ENCODE measurements at places on chromosomes 4 and X.

DNA sequence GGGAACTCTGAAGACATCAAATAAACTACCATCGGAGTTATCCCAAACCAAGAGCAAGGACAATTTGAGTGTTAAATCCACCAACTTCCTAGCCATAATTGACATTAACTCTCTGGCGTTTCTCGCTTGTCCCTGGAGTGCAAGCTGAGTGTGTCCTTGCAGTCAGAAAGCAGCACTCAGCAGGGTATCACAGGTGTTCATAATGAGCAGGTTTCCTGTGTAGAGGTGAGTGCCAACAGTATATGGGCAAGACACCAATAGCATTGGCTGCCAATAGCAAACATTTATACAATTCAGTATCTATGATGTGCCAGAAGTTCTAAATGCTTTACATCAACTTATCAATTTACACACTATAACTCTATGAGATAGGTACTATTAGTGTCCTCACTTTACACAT, 11.2 kb downstream of the BLTP1 start:
- no peak for DNase-seq

- no peak for DNase-seq
Measured at GRCh38 chrX:141733371-141733770, 34.8 kb upstream of the SPANXD start.

GRCh38 chr4:83272900-83273299, 11.7 kb downstream of the COQ2 start:
- DNase-seq, result no peak

- no peak for DNase-seq
Measured at GRCh38 chr4:51884606-51885005, 41.7 kb downstream of the DCUN1D4 start.

DNA sequence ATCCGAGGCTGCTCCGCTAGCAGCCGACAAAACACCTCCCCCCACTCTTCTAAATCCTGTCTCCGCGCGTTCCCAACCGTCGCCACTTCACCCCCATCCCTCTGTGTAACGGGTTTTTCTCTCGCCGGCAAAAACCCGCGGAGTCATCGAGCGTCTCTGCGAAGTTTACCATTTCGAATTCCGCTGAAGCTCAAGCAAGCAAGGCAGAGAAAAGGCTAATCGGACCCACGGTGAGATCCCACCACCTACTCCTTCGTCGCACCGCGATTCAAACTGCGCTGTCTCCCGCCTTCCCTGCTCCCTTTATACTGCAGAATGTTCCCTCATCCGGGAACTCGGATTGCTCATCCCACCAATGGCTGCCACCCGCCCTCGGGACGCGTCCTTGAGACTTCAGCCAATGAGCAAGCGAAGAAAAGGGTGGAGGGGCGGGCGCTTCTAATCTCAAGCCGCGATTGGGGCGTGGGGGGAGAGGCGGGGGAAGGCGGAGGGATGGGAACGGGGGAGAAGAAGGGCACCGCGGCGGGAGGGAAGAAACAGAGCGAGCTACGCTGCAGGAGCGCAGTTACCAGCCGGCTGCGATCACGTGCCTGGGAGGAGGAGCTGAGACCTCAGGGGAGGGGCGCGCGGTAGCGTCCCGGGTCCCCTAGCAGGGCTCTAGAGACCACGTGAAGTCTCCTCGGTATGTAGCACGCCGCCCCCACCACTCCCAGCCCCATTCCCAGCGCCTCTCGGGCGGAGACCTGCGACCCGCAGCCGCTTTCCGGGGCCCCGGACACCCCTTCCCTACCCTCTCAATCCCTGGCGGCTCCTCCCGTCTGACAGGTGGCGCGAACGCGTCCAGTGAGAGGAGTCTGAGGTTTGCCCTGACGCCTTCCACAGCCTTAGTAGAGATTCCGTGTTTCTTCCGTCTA, at the start of gene H2AZ1:
Gene H2AZ1, minus strand, starts transcription at position 277 of the 914 bp plus-strand sequence. Its CDS starts 105 bp downstream, at position 172.
- peak; percentile 96 for DNase-seq

- no peak for DNase-seq
Measured at GRCh38 chrX:39519030-39519488, 578.7 kb downstream of the BCOR start.

- DNase-seq, result no peak
Measured at GRCh38 chr4:152155070-152155469, 380.8 kb downstream of the FBXW7 start.

GRCh38 chr4:156195914-156196313, 242.2 kb upstream of the CTSO start:
- no peak for DNase-seq

GRCh38 chrX:70038951-70039350, 10.8 kb downstream of the AWAT2 start:
- no peak for DNase-seq

DNA sequence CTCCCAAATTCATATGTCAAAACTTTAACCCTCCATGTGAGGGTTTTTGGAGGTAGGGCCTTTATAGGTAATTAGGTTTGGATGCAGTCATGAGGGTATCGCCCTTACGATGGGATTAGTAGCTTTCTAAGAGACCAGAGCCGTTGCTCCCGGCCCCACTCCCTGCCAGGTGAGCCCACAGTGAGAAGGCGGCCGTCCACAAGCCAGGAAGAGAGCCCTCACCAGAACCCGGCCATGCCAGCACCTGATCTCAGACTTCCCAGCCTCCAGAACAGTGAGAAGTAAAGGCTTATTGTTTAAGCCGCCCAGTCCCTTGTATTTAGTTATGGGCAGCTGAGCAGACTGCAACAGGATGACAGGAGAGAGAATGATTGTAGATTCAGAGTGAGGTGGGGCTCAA, 40.8 kb downstream of the DCTD start:
- DNase-seq, result no peak

- peak; percentile 10 for DNase-seq
Measured at GRCh38 chr4:80266253-80266901, at the start of gene FGF5. Gene FGF5 (plus strand): TSS chr4:80266664. CDS start chr4:80266825, 161 bp downstream.

DNA sequence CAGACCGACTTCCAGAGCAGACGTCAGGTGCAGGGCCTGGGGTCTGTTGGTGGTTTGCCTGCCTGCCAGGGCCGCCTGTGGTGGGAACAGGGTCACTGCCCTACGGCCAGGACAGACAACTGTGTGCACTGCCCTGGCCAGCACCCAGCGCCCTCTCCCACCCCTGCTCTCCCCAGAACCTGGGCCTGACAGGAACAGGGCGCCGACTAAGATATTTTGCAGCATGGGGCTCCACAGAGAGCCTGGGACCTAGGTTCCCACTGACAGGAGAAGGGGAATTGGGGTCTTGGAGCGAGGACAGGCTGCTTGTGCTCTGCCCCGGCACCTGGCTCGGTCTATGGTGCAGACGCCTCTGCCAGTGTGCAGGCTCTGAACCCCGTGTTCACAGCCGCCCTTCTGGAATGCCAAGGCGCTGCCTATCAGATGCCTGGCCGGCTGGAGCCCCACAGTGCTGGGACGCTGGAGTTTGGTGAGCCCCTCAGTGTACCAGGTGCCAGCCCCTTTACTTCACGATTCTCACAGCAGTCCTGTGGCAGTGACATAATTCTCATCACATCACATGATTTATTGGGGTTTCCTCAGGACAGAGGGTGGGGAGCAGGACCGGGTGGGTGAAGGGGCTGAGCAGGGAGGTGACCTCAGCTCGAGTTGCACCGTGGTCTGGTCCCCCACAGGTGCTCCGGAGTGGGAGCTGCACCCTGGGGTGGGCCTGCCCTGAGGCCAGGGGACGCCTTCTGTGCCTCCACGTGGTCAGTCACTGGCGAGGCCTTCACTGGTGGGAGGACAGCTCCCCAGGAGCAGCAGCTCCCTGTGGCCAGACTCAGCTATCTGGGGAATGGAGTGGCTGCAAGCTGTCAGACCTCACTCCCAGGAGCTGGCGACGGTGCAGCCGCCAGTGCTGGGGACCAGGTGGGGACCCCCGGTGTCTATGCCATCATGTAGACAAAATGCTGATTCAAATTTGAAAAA, 113.8 kb upstream of the LRPAP1 start:
- no peak for DNase-seq

DNA sequence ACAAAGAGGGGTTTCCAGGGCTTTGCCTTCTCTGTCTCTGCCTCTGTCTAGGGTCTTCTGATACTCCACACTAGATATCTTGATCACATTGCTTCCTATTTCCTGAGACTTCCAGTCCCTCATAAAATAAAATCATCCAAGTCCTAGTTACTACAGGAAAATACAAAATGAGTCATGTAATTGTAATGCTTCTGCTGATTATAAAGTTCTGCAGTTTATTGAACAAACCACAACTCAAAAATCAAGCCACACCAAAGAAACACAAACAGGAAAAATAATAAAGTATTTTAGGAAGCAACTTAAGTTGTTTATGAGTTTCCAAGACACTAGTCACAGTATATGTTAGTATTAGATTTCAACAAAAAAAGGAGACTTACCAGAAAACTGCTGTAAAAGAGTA, 695.1 kb upstream of the GALNTL6 start:
- no peak for DNase-seq

DNA sequence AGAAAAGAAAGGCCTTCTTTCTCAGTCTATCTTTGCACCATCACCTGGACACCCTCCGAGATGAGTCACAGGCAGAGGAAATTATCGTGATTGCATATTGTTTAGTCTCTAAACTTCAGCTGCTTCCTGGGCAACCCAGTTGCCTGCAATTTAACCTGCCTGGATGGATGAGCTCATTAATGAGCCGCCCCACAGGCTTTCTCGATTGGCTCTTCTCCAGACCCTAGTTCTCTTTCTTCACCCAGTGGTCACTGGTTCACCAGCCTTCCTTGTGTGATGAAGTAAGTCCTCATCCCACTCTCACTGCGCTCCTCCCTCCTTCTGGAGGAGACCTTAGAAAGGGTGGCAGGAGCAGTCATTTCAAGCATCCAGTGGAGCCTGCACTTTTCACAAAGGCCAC, 94.4 kb downstream of the SOWAHB start:
- no peak for DNase-seq

GRCh38 chrX:20060961-20061748, 55.6 kb downstream of the MAP7D2 start:
- no peak for DNase-seq

DNA sequence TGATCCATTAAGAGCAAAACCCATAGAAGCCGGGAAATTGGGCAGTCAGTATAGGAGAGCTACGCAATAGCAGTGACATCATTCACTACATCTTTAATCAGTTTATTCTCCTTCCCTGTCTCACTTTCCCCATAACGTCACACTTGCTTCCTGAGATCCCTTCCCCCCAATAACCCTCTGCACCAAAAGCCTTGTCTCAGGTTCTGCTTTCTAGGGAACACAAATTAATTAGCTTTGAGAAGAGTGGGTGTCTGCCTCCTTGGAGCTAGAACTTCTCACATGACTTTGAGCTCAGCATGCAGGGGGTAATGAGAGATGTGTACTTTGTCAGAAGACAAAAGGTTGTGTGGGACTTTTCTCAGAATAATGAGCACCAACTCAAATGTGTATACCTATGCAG, 128.3 kb upstream of the MAOA start:
- no peak for DNase-seq

- no peak for DNase-seq
Measured at GRCh38 chr4:121877041-121877773, 6.9 kb upstream of the BBS7 start.
